Stimulated activated CD8-positive, alpha-beta memory T cell treated with anti-CD3 and anti-CD28 coated beads, Interleukin-12 subunit alpha, Interleukin-12 subunit beta, amount 100 ng/mL, for 4 hours (primary cell): ENCODE measurements at places on chromosomes 12 and 14.

DNA sequence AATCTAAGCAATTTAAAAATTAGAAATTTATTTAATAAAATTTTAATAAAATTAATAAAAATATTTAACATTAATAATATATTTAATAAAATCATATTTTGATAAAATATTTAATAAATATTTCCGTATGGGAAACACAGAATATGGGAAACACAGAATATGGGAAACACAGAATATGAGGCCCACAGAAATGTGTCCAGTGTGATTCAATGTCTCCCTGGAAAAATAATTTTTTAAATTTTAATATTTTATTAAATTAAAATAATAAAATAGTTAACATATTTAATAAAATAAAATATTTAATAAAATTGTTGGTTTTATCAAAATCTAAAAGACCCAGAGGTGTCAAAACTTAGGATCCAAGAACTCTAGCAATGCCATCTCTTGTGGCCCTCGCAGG lies 186.4 kb downstream of the TMEM132D start:
- no peak for DNase-seq

DNA sequence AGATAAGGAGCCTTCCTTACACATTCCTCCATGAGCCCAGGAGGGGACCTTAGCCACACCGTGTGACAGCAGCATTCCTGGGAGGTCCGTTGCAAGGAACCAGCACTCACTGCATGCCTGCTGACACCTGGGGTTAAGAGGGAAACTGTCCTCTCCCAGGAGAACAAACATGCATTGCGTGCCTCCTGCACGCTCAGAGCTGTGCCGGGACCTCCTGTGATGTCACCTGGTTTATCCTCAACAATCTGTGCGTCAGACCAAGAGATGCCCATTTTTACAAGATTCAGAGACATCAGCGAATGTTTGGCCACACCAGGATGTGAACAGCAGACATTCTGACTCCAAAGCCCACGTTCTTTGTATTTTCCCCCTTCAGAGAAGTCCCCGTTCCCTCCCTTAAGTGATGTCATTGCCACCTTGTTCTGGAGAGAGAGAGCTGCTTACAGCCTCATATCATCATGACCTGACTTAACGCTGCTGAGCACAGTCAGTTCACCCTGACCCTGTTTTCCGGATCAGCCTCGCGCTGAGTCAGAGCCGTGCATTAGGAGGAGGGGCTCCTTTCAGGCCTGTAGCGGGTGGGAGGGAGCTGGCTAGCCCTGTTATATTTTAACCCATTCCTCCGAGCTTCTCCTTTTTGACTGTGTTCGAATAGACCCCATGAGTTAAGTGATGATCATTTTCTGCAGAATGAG lies 36.2 kb downstream of the TMEM120B start:
- DNase-seq: no peak

DNA sequence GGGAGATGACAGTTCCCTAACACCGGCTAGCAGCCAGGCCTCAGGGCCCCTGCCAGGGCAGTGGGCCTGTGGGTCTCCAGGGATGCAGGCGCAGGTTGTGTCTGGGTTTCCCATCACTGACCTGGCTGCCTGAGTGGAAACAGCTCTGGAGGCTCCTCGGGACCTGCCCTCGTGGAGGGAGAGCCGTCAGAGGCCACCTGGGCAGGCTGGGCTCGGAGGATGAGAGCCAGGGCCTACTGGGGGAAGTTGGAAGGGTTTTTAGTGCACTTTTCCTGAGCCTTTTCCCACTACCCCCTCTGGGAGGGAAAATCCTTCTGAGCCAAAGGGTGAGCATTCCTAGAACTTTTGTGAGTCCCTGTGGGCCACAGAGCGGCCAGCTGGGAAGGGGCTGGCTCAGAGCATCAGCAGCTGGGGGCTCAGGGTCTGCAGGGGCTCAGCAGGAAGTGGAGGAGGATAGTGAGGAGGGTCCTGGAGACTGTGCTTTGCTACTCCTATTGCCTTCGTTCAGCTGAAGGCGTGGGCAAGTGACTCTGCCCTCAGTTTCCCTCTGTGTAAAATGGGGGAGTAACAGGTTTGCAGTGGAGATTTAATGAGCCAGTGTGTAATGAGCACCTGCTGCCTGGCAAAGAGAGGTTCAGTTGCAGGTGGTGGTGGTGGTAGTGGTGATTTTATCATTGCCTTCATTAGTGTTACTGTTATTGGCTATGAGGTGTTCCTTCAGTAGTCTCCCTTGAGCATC lies 1.8 kb downstream of the SH2B3 start:
- no peak for DNase-seq

DNA sequence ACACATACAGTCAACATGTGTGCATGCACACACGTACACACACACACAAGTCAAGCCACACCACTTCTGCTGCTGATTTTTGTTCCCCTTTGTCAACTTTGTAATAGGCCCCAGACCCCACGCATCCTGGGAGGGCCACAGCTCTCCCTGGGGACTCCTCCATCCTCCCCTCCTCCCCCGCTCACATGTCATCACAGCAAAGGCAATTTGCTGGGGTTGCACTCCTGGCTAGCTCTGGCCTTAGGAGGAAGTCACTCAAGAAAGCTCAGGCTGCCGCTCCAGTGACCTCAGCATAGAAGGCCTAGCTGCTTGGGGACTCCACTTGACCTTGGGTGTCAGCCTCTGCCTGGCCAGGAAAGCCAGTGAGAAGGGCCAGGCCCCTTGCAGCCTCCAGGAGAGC lies 27.2 kb downstream of the NGB start:
- no peak for DNase-seq

DNA sequence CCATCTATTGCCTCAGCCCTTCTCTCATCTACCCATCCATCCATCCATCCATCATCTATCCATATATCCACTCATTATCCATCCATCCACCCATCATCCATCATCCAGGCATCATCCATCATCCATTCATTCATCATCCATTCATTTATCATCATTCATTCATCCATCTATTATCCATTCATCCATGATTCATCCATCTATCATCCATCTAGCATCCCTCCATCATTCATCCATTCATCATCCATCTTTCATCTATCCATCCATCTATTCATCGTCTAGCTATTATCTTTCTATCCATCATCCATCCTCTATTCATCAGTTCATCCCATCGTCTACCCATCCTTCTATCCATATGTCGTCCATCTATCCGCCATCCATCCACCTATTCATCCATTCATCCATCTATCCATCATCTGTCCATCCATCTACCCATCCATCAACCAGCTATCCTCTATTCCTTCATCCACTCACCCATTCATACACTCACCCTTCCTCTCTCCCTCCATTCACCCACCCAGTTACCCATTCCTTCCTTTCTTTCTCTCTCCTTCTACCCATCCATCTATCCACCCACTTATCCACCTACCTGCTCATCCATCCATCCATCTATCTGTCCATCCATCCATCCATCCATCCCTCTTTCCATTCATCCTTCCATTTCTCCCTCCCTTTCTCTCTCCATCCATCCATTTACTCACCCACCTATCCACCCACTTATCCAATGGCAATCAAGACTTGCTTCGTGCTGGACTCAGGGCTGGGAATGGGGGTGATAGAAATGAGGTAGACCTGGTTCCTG lies 59.3 kb downstream of the KIF26A start:
- no peak for DNase-seq

DNA sequence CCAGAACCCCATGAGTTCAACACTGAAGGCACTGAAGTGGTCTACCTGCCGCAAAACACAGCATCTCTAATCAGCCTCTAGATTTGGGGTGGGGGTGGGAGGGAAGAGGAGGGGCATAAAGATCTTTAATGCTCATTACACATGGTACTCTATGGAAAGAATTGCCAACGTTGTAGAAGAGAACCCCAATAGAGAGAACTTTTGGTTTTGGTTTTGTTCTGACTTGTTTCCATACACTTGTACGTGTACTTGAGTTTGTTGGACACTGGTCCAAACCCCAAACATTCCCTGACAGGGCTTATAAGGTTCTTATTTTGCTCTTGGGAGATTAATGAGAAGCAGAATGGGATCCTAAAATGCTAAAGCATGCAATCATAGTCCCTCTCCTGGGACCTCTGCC lies 31.0 kb downstream of the GNPTAB start:
- no peak for DNase-seq

DNA sequence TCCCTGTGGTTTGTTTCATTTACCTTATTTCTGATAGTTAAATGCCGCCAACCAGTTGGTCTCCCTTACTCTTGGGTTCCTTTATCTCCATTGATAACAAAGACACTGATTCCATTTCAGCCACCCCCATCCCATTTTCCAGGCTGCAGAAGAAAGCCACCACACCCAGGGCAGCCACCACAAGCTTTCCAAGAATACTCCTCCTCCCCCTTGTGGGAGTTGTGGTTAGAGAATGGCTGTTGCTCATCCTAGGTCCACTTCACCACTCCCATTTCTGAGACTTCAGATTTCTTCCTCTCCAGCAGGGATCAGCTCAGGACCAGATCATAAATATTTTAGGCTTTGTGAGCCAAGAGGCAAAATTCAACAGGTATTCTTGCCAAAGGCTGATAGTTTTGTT lies 73.9 kb downstream of the ANO4 start:
- DNase-seq: no peak

GRCh38 chr14:65471038-65471878 lies 58.7 kb downstream of the FUT8 start:
- DNase-seq: no peak

DNA sequence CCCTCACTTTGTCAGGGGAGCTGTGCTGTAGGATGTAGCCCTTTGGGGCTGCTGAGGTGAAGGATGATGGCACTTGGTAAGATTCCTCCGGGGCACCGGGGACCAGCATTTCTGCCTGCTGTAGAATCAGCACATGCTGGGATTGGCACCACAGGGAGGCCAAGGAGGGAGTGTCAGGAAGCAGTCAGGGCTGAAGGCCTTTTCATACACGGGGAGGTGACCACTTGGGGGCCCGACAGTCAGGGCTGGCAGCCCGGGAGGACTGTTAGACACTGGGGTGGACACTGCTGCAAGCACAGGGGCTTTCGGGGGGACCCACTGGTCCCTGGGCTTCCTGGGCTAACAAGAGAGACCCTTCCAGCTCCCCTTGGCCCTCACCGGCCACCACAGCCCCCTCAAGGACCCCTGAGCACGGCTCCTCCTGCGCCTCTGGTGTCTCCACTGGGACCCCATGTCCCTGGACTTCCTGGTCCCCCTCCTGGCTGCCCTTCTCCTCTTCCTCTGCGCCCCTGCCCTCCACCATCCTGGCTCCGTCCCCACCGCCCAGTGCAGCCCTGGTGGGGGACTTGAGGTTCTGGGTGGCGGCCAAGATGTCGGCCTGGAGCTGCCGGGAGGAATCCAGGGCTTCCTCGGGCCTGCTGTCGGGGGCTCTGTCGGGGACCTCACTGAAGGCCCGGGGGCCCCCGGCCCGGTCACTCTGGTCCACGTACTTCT lies 6.5 kb downstream of the TMEM119 start:
- DNase-seq: no peak

DNA sequence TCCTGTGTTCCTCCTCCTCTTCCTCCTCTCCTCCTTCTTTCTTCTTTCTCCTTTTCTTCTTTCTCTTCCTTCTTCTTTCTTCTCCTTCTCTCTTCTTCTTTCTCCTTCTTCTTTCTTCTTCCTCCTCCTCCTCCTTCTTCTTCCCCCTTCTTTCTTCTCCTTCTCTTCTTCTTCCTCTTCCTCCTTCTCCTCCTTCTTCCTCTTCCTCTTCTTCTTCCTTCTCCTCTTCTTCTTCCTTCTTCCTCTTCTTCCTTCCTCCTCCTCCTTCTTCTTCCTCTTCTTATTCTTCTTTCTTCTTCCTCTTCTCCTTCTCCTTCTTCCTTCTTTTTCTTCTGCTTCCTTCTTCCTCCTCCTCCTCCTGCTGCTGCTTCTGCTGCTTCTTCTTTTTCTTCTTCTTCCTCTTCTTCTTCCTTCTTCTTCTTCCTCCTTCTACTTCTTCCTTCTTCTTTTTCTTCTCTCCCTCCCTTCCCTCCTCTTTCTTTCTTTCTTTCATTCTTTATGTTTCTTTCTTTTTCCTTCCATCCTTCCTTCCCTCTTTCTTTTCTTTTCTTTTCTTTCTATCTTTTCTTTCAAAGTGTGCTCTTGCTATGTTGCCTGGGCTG lies 19.0 kb downstream of the C12orf71 start:
- no peak for DNase-seq

- no peak for DNase-seq
Measured at GRCh38 chr14:85483652-85484051, 46.3 kb upstream of the FLRT2 start.

DNA sequence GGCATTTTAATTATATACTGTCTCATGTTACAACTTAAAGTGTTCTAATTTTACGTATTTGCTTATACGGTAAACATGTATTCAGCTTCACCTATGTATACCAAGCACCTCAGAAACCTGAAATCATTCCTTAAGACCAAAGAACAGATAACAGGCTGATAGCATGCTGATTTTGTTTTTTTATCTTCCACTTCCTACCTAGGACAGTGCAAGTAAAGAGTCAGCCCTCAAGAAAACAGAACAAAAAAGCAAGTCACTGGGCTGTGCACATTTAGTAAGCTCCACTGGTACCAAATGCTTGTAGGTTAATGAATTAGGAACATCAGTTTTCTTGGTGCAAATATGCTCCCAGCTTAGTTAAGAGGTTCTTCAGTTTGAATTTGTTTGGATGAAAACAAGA lies 611.3 kb downstream of the VRK1 start:
- no peak for DNase-seq

GRCh38 chr14:106877517-106877916 lies 1351.1 kb downstream of the TMEM121 start:
- DNase-seq: no peak

GRCh38 chr14:105700622-105701288 lies 174.4 kb downstream of the TMEM121 start:
- DNase-seq: no peak

- DNase-seq: no peak
Measured at GRCh38 chr14:101839236-101839635, 77.7 kb downstream of the PPP2R5C start.

- no peak for DNase-seq
Measured at GRCh38 chr14:95959317-95959716, 79.8 kb upstream of the C14orf132 start.

GRCh38 chr12:45219621-45220020 lies 3.7 kb downstream of the ANO6 start:
- no peak for DNase-seq
